Stimulated activated CD4-positive, alpha-beta T cell treated with anti-CD3 and anti-CD28 coated beads, Interleukin-4, amount 100 ng/mL, for 4 hours (primary cell): ENCODE measurements at places on chromosomes 3 and 15.
A peak's percentile ranks its signal among the peaks of the same experiment; 100 is the strongest.

DNA sequence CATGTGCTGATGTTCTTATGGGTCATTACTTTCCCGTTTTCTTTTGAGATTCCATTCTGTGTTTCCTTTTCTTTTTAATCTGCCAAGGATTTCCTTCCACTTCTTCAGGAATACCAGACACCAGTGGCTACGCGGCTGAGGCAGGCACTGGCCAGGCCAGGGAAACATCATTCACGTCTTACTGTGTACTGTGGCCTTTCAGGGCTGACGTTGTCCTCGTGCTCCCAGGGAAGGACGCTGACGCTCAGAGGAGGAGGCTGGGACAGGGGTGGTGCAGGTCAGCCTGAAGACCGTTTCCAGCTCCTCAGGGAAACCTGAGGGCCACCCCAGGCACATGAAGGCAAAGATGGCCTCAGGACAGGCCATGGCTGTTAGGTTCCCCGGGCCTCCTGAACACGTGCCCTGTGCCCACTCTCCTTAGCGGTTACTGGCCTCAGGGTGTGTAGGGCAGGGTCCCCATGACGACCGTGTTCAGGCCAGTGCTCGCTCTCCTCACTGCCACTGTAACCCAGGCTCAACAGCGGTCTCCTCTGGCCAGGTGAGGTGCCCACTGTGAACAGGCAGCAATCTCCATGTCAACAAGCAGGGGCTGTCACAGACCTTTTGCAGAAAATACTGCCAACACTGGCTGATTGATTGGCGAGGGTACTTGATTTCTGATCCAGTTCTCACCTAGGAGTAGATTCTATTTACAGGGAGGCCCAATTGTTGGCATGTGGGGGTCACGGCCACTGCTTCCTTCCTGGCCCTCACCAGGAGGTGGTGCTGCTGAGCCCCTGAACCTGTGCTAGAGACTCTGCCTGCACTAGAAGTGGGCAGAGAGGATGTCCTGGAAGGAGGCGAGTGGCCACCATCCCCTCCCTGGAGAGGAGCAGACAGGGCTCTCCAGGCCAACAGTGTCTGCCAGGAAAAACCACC lies 169.5 kb downstream of the ATP10A start:
- DNase-seq, result peak; percentile 23

GRCh38 chr3:39388741-39389248 lies 5.6 kb downstream of the SLC25A38 start:
- DNase-seq, result no peak

DNA sequence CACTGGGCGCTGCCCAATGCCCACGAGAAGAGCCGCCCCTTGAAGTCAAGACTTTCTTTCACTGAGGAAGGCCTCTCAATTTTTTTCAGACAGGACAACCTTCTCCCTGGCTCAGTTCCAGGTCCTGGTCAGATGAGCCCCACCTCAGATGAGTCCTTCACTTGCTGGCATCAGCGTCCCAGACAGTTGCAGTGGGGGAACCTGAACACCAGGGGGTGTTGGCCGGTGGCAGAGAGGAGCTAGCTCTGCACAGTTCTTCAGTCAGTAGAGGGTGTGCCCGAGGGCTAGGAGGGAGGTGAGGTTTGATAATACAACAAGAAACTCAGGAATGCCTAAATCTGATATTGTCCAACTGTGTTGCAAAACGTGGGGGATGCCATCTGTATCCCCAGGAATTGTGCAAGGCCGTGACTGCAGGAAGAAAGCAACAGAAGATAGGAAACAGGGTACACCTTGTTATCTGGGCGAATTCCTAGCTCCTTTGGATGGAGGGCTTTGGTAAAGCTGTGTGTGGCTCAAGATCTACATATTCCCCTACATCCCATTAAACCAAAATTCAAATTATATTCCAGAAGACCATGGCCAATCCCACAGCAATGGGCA lies 34.3 kb downstream of the CCR3 start:
- peak; percentile 73 for DNase-seq

DNA sequence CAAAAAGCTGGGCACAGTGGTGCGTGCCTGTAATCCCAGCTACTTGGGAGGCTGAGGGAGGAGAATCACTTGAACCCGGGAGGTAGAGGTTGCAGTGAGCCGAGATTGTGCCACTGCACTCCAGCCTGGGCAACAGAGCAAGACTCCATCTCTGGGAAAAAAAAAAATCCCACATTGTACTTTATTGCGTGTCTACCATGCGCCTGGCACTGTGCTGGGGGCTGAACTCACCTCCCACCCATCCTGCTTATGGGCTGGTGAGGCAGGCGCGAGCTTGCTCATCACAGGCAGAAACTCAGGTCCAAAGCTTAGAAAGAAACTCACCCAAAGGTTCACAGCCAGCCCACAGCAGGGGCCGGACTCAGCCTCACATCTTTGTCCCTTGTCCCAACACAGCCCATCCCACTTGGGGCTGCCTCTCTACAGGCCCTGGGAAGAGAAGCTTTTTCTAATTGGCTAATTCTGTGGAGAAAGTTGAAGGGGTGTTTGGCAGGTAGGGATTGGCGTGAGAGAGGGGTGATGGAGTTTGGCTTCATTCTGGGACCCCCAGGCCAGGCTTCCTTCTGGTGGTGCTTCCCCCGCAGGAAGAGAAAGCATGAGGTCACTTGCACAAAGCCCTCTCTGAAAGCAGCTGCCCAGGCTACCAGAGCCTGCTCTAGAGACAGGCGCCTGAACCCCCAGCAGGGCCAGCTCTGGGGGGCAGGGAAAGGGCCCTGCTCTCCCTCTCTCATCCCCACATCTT lies 122.6 kb upstream of the SMAD3 start:
- DNase-seq, result no peak

- DNase-seq, result no peak
These were observed 18.9 kb downstream of the IL16 start for GRCh38 chr15:81215531-81215930.

DNA sequence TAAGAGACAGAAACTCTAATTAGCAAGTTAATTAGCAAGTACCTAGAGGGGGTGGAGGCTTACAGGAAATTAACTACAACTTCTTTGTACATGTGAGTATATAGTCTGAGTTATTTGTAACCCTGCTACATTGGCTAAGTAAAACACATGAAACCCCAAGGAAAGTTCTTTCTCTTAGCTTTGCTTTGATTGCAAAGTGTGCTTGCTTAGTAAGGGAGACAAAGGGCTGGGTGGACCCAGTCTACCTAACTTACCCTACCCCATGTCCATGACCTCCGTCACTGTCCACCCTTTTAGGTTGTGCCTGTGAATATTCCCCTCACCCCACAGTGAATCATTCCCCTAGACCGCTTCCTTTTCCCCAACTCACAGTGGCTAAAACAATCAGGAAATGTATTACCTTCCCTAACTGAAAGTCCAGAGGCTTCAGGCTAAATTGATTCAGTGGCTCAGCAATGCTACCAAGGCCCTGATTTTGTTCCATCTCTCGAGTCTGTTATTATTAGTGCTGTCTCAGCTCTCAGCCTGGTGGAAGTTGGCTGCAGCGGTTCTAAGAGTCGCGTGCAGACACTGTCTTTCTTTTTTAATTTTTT lies 31.1 kb upstream of the RYR3 start:
- DNase-seq, result no peak

DNA sequence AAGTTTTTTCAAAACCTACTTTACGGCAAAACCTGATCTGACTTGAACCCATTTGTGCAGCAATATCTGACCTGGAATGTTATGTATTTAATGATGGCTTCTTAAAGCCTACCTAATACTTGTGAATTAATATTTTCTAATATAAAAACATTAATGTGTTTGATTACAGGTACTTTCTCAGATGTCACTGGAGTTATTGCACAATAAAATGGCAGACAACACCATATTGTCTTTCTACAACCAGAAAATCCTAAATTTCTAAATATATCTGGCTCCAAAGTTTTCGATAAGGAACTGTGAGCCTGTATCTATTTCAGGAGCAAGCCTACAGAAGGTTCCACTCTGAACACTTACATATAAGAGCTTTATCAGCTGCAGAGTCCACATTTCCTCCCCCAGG lies 184.5 kb downstream of the ATP8B4 start:
- no peak for DNase-seq

DNA sequence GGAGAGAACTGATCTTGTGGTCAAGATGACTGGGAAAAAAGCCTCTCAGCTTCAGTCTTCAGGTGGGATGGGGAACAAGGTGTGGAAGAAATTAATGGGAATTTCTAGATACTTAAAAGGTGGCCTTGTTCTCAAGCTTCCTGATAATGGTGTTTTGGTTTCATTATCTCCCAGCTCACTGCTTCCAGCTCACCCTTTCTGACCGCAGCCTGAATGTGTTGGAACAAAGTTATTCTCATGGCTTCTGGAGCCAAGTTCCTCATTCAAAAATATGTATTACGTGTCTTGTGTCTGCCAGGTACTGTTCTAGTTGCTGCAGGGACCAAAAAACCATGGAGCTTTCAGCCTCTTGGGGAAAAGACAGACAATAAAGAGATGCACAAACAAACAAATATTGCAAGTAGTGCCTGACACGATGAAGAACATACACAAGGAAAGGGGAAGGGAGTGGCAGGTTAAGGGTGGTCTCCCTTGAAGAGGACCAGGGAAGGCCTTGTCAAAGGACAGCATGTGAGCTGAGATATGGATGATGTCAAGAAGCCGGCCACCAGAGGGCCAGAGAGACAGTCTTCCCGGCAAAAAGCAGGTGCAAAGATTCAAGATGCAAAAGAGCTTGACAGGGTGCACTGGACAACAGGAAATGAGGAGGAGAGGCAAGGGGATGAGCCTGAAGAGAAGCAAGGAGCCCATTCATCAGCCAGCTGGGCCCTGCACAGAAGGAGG lies 35.5 kb downstream of the ARRDC4 start:
- no peak for DNase-seq

GRCh38 chr3:114929971-114930732 lies 216.9 kb downstream of the ZBTB20 start:
- no peak for DNase-seq

DNA sequence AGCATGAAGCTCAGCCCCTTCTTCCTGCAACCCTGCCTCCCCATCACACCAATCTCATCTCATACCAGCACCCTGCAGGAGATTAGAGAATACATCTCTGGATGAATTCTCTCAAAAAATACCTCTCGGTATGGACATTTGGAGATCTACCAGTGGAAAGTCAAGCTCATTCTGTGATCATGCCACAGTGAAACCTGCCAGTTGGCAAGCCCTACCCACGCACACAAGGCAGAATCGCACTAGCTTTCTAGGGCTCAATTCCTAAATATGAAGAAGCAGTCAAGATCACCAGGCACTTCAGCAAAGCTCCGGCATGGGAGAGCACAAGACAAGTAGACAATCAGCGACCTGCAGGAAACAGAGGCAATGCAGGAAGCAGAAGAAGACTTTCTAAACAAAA lies 221.2 kb downstream of the NTRK3 start:
- DNase-seq, result no peak

DNA sequence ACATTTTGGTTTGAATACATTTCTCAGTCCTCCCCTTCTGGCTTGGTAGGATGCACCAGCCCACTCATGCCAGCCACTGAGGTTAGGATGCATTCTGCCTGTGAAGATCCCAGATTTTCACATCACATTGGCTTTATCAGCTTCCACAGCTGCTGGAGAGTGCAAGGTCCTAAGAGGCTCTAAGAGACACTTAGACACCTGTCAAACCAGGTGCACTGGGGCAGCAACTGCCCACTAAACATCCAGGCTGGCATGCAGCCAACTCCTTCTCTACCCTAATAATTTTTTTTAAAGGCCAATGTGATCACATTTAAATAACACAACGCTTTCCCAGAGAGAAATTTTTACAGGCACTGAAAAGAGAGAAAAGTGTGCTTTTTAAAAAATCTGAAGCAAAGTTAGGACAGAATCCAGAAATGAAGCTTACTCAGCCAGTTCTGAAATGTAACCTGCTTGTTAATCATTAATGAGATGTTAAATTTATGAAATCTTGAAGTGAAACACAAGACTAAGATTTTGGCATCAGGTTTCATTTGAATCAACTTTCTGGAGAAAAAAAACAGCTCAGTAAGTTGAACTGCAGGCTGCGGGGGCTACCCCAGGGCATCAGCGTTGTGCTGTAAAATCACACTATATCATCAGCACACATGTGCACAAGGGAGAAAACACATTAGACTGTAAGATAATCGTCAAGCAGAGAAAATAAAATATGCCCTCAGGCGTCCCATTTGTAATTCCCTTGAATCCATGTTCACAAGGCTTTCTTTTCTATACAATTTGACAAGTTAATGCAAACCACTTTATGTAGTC lies 312.9 kb downstream of the ZBBX start:
- DNase-seq, result no peak

- no peak for DNase-seq
These were observed 11.2 kb downstream of the TMOD3 start for GRCh38 chr15:51840692-51841091.

GRCh38 chr15:43518197-43518761 lies 871 bp downstream of the MAP1A start:
- DNase-seq, result peak; percentile 12

DNA sequence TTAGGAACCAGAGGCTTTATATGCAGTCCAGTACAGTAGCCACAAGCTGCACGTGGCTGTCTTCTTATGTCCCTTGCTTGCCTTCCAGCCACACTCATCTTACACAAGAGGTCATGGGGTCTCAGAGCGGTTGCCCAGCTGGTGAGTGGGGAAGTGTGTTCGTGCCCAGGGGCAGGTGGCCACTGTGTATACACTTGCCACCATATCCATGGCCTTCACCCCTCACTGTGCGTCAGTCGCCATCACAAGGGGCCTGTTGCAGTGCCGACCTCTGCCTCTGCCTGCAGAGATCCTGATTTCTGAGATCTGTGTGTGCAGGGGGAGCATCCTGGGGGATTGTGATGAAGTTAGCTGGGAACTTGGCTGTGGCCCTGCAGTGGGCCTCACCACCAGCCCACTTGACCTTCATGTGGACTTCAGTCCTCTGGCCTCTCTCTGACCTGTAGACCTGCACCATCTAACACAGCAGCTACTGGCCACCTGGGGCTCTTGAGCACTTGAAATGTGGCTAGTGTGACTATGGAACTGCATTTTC lies 43.1 kb upstream of the SACM1L start:
- DNase-seq, result no peak

- no peak for DNase-seq
These were observed 189.7 kb downstream of the MEX3B start for GRCh38 chr15:81856001-81856633.

GRCh38 chr3:143617050-143617449 lies 231.2 kb downstream of the SLC9A9 start:
- no peak for DNase-seq

GRCh38 chr15:64597477-64597822 lies 137.1 kb downstream of the ZNF609 start:
- DNase-seq, result no peak

DNA sequence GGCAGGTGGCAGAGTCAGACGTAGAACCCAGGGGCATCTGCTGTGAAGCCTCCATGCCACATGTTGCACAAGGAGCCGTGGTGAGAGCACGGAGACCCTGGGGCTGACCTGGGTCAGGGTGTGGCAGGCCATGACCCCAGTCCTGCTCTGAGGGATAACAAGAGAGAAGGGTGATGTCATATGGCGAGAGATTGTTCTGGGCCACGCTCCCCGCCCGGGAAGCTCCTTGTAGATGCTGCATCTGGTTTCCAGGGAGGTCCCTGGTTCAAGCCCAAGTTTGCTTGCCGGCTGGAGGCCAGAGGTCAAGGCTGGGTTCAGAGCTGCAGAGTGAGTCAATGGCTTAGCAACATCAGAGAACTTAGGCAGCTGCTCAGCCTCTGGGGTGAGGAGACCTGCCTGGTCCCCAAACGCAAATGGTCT lies 17.3 kb downstream of the FGD5 start:
- DNase-seq, result no peak

GRCh38 chr15:74375303-74375693 lies 7.9 kb upstream of the CYP11A1 start:
- DNase-seq, result peak; percentile 78

GRCh38 chr3:17292556-17292955 lies 407.8 kb downstream of the PLCL2 start:
- DNase-seq, result no peak

- no peak for DNase-seq
These were observed 15.7 kb downstream of the C3orf52 start for GRCh38 chr3:112101916-112102315.
